ENCODE measurements at places on chromosomes 7 and 10.

- DNase-seq: no peak
Observed at GRCh38 chr10:47408606-47409005, 24.5 kb upstream of the ZNF488 start.

DNA sequence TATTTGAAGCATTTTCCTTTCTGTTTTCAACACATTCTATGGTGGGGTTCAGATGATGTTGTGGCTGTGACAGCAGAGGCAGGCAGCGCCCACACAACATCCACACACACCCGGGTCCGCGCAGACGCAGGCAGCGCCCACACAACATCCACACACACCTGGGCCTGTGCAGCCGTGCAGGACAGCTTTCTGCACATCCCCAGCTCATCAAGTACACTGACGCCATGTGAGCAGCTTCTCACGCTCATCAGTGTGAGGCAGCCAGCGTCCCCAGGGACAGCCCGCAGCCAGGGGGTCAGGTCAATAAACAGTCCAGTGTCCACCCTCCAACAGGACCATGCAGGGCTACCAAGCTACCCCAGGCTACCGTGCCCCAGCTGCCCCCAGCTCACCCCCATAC is 272.8 kb upstream of the TCERG1L start:
- DNase-seq: no peak

DNA sequence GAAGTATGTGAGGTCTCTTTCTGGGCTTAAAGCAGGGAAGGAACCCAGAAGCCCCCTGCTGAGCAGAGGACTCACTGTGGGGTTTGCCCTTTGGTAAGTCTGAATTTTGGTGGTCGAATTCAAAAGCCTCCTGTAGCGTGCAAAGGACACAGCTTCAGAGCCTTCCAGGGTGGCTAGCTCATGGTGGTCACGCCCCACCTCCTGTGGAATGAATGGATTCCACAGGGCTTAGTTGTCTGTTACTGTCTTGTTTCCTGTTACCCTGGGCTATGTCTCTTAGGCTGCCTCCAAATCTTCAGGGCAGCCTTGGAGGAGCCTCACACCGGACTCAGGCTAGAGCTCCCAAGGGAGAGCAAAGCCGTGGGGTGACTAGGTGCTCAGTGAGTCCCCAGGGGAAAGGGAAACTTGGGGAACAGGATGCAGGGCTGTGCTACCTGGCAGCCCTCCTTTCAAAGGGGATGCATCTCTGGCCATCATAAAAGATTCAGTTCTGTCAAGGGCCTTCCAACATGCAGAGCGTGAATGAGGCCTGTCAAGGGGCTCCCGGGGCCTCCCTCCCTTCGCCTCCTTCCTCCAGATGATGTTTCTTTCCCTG is 211.7 kb downstream of the CCSER2 start:
- DNase-seq: no peak

GRCh38 chr10:132062641-132063390 is 2.9 kb upstream of the JAKMIP3 start:
- DNase-seq: no peak

- DNase-seq: peak; percentile 89
Observed at GRCh38 chr7:20784388-20785156, 2.1 kb downstream of the SP8 start.

DNA sequence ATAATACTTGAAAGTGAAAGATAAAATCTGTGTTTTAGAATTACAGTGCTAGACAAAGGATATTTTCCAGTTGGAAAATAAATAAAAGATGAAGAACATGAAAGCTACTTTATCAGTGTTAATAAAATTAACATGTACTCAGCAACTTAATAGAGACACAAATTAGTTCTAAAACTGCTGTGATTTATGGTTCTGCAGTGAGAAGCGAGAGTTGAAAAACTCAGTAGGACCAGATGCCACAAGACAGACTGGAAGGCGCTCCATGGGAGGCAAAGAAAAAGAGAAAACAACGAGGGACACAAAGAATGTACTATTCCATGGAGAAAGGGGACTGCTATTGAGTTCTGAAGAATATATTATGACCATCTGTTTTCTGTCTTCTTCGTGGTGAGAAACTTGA is 590.4 kb downstream of the PHTF2 start:
- no peak for DNase-seq

DNA sequence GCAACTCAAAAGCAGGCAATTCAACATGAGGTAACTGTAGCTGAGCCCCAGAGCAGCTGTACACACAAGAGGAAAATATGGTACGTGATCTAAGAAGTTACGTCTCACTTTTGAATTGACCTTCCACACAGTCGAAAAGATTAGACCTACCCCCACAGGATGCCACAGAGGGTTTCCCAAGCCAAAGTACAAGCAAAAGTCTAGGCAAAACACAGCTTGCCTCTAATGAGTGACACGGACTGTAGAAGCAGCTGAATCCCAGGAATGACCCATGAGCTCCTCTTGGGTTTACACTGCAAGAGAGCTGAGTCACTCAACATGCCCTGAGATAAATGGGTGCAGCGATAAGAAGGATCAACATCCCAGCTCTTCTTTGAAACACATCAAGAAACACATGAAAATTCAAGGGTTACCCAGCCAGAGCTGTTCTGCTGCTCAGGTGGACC is 9.8 kb downstream of the CREB3L2 start:
- DNase-seq: no peak

DNA sequence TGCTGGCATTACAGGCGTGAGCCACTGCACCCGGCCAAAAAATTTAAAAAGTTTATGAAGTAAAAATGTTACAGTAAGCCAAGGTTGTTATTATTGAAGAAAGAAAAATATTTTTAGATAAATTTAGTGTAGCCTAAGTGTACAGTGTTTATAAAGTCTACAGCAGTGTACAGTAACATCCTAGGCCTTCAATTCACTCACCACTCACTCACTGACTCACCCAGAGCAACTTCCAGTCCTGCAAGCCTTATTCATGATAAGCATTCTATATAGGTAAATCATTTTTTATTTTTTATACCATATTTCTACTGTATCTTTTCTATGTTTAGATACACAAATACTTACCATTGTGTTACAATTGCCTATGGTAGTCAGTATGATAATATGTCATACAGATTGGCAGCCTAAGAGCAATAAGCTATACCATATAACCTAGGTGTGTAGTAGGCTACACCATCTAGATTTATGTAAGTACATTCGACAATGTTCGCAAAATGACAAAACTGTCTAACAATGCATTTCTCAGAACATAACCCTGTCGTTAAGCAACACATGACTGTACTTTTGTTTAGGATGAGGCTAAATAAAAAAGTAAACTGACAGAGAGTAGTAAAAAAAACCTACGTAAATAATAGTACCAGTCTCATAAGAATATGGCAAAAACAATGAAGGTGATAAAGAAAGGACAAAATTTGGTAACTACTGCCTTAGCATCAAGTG is 77.8 kb upstream of the FAM133B start:
- no peak for DNase-seq

DNA sequence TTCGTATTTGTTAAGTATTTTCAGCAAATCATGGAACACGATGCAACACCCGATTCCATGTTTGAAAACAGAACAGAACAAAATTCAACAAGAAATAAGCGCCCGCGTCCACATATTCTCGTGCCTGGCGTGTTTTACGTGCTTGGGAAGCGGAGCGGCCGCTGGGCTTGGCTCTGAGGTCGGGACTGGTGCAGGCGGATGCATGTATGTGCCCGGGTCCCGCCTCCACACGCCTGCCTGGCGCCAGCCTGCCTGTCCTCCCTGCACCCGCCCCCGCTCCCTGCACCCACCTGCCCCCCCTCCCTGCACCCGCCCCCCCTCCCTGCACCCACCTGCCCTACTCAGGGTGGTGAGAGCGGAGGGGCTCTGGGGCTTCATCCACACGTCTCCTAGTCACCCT is 454.5 kb downstream of the DNAJB6 start:
- no peak for DNase-seq
